Stimulated activated CD4-positive, alpha-beta T cell treated with anti-CD3 and anti-CD28 coated beads, Interleukin-1b, Interleukin-23, amount 100 ng/mL, for 48 hours (primary cell): ENCODE measurements at places on chromosomes 3 and 15.

DNA sequence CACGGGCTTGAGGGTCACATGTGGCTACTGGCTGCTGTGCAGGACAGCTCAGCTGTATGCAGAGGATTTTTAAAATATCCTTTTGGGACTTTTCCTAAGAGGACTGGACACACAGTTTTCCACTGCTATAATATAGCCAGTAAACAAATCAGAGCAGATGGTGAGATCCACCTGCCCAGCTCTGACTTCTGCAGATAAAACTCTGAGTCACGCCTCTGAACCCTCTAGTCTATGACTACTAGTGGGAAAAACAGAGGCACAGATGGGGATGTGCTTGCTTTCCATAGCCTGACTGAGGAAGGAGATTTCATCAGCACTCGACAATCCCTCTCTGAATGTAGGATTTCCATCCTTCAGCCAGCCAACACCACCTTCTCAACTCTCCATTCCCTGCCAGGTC, 45.1 kb downstream of the COLQ start:
- DNase-seq = no peak

- no peak for DNase-seq
These were observed 260.5 kb upstream of the ZPLD1 start for GRCh38 chr3:102174312-102174712.

DNA sequence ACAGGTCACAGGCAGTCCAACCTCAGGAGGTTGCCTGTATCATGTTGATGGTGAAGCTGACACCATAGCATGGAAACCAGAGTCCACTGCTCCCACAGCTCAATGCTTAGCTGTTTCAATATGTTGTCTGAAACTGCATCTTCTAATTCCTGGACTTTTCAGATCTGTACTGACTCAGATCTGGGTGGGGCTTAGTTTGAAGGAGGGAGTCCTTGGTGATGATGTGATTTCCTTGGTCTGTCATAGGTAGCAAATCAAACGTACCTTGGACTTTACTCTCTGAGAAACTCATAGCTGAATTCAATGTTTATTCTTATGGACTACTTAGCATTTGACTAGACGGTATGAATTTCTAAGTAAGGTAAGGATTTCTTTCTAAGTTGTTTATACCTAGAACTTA, at the start of gene HHLA2:
HHLA2 (plus strand) TSS at position 310 of the 400 bp plus-strand sequence. CDS start 55,266 bp downstream, outside the sequence.
- DNase-seq = peak; percentile 48

DNA sequence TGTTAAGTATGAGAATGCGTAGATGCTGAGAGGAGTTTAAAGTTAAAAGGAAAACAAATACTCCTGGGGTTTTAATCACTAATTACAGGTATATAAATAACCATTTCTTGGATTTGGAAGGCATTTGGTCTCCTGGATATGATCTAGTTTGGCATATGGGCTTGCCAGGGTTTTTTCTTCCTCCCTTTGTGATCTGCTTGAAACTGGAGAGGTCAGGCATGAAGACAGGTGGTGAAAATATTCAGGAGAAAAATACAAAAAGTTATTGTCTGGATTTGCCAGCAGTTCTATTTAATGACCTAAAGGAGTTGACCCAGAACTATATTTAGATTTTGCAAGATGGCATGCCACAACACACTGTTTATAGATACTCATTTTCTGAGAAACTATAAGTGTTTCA, 136.3 kb downstream of the DIPK2A start:
- DNase-seq = no peak

DNA sequence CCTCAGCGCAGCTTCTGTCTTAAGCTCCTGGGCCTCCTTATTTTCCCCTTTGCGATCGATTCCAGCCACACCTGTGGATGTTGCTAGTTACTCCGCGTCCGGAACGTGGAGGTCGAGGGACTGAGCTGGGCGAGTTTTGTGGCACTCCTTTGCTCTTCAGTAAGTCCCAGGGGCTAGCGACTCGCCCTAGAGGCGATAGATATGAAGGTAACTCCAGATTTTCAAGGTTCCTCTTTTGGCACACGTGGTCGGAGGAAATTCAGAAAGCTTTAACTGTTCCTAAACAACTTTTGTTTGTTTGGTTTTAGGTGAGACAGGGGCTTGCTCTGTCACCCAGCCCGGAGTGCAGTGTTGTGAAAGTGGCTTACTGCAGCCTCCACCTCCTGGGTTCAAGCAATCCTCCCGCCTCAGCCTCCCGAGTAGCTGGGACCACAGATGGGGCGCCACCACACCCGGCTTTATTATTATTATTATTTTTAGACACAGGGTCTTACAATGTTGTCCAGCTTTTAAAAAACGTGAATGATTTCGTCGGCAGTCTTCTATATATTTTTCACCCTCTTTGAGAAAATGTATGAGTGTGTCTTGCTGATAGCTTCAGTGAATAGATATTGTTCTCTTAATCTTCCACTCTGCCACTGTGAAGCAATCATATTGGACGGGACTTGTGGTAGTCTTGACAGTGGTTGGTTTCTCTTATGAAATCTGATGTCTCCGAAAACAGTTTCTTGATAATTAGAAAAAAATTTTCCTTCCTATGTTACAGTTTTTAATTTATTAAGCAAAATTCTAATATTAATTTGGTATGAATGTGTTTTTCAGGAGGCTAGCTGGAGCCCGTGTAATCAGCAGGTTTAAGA, 785 bp downstream of the MFSD1 start:
- DNase-seq = peak; percentile 3
